ENCODE measurements at places on chromosomes 4 and X.

DNA sequence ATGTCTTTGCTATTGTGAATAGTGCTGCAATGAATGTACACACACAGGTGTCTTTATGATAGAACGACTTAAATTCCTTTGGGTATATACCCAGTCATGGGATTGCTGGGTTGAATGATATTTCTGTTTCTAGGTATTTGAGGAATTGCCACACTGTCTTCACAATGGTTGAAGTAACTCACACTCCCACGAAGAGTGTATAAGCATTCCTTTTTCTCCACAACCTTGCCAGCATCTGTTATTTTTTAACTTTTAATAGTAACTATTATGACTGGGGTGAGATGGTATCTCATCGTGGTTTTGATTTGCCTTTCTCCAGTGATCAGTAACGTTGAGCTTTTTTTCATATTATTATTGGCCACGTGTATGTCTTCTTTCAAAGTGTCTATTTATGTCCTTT, 17.6 kb upstream of the DCUN1D4 start:
- no peak for DNase-seq

DNA sequence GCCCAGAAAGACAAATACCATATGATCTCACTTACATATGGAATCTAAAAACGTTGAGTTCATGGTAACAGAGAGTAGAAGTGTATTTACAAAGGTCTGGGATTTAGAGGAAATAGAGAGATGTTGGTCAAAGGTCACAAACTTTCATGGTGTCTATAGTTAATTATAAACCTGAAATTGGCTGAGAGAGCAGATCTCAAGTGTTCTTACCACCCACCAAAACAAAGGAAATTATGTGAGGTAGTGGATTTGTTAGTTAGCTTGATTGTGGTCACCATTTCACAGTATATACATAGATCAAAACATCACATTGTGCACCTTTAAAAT, 186.8 kb downstream of the NWD2 start:
- DNase-seq, result no peak

- no peak for DNase-seq
These were observed 17.1 kb upstream of the ARHGAP10 start for GRCh38 chr4:147714575-147715401.

- DNase-seq, result no peak
These were observed 36.4 kb upstream of the MAMLD1 start for GRCh38 chrX:150326541-150327247.

GRCh38 chrX:44042751-44043150, 69.6 kb upstream of the NDP start:
- DNase-seq, result no peak

DNA sequence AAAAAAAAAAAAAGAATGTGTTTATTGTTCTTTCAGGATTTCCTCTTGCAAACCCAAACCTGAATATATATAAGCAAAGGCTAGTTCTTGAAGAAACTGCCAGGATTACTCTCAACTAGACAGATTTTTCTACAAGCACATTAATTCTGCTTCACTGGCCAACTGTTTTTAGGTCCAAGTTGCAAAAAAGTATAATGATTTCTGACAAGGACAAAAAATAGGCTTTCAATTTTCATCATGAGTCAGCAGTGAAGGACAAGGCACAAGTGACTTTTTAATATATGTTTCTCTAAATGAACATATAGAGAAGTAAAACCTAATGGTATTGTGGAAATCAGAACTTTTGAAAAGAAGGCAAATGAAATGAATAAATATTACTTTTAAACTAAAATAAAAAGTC, 73.7 kb downstream of the ELOVL6 start:
- DNase-seq, result no peak

DNA sequence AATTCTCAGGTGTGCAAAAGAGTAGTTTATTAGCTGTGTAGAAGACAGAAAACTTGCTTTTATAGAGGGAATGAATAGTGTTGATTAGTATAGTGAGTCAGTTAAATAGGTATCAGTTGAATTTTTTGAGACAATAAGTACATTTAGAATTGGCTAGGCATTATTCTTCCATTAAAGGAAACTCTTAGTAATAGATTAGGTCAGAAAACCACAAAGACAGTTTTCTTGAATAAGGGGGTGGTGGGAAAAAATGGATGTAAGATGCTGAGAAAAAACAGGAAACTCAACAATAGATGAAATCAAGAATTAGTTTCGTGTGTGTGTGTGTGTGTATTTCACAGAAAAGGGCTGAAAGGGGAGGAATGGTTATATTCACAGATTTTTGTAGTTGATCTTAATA, 16.8 kb downstream of the CD38 start:
- no peak for DNase-seq

- no peak for DNase-seq
These were observed 20.6 kb downstream of the SLC39A8 start for GRCh38 chr4:102324730-102325129.

- DNase-seq, result no peak
These were observed 583.5 kb upstream of the FAT1 start for GRCh38 chr4:187307131-187307530.

GRCh38 chrX:152936306-152936705, 38.4 kb downstream of the ZNF185 start:
- no peak for DNase-seq

- DNase-seq, result no peak
These were observed 84.8 kb downstream of the ANOS1 start for GRCh38 chrX:8647176-8647575.

DNA sequence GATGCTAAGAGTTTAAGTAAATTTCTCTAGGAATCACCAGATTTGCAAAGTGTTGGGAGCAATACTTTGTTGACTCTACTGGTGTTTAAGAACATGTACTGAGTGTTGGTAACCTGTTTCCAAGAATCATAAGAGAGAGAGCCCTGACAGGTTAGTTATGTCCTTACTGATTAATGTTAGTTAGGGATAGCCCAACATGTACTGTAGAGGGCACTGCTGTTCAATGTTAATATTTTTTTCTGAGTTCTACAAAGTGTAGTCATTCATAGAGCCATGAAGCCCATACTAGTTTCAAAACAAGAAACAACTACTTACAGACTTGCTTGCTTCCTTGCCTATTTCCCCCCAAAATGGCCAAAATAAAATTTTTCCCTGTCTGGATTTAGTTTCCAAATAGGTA, 11.9 kb downstream of the TMPRSS11D start:
- no peak for DNase-seq

GRCh38 chr4:35938936-35939335, 305.4 kb downstream of the ARAP2 start:
- DNase-seq, result no peak

- DNase-seq, result peak; percentile 89
These were observed 175.5 kb downstream of the DHRSX start for GRCh38 chrX:2325076-2325784.

GRCh38 chr4:89357340-89357739, 49.7 kb upstream of the GPRIN3 start:
- no peak for DNase-seq

- no peak for DNase-seq
These were observed 24.4 kb downstream of the UCHL1 start for GRCh38 chr4:41281038-41281634.

DNA sequence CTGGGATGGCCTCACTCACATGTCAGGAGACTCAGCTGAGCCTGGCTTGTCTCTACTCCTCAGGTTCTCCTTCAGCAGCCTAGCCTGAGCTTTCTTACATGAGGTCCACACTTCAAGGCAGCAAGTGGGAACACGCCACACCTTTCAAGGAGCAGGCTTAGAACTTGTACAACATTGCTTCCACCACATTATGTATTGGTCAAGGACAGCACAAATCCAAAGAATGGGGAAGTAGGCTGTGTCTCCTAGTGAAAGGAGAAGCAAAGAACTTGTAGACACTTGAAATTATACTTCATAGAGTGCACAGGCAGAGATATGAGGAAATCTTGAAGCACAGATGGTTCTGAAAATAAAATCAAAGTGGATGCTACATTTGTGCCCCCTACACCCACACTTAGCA, 120.9 kb upstream of the NOCT start:
- DNase-seq, result no peak

DNA sequence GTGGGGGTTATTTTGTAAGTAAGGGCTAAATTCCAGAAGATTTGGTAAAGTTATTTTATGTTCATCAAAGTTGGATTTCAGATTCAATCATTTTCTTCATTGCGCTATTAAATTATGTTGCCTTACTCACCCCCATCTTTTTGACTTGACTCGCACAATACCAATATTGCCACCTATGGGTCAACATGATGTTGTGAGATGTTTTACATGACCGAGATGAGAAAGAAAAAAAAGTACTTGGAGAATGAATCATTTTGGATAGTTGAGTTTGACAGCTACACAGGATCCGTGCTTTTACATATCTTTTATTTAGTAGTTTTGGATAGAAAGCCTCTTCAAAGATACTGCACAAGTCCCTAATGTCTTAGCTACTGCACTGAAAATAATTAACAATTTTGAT, 224.2 kb upstream of the EMCN start:
- DNase-seq, result no peak

- no peak for DNase-seq
These were observed 1.0 kb upstream of the UGT8 start for GRCh38 chr4:114597410-114598115.

GRCh38 chrX:47802589-47802988, 34.1 kb upstream of the ZNF81 start:
- no peak for DNase-seq

DNA sequence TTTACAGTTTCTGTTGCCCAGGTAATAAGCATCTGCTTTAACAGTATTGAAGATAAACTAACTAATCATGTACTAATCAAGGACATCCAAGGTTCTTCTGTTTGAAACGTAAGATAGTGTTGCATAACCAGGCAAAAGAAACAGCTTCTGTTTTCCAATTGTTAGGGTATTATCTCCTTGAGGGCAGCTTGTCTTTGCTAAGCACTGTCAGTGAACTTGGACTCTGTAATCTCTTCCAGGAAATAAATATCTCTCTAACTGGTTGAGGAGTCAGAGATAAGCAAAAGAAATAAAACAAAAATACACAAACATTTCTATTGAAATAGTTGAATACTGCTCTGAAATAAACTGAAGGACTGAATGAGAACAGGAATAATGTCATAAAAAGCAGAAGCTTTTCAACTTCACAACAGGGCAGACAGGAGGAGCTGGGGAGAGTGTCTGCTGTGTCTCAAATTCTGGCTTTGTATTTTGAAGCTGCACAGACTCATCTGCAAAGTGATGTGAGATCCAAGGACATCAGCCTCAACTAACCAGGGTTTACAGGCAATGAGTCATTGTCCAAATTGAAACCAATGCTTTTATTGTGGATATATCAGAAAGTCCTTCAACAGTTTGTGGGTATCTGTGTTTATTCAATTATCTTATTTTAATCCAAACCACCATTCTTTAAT, 1253.0 kb upstream of the PCDH7 start:
- no peak for DNase-seq

DNA sequence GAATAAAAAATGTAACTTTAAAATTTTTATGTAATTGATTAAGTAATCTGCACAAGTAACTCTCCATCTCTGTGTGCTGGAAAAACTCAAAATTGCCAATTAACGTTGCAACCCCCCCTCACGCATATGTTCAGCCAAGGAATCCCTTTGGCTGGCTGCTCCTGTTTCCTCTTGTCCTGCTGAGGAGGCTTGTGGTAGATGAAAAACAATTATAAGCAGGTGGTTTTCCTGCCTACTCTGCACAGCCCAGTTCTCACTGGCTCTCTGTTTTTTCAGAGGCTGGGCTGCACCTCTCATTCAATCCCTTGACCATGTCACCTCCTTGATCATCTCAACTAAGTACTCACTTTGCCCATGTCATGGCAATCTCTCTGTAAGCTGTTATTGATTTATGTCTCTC, 1068.4 kb downstream of the ARAP2 start:
- no peak for DNase-seq

DNA sequence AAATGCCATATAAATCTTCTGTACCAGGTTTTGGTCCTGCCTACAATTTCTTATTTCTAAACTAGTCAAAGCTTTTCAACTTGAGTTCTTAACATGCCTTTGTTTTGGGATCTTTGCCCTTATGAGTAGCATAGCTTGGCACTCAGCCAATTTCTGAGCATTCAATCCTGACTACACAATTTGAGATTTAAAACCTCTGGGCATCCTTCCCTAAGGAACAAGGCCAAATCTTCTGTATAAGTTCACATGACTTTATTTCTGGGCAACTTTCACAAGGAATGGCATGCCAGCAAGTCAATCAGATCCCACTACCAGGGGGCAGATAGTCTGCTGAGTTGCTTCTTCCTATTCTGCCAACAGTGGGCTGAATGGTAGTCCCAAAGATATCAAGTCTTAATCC, 254.2 kb downstream of the ADAMTS3 start:
- DNase-seq, result no peak

DNA sequence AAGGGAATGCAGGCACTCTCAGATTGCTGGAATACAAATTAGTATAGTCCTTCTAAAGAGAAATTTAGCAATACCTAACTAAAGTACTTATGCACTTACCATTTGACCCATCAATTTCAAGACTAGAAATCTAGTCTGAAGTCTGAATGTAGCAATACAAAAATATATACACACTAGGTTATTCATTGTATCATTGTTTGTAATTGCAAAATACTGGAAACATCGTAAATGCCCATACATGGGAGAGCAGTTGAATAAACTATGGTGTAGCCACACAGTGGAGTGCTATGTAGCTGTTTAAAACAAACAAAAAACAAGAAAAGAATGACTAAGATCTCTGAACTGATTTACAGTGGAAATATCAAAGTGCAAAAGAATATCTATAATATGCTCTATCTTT, 346.4 kb downstream of the ZNF674 start:
- DNase-seq, result no peak

GRCh38 chr4:5191831-5192230, 140.6 kb downstream of the STK32B start:
- DNase-seq, result no peak

DNA sequence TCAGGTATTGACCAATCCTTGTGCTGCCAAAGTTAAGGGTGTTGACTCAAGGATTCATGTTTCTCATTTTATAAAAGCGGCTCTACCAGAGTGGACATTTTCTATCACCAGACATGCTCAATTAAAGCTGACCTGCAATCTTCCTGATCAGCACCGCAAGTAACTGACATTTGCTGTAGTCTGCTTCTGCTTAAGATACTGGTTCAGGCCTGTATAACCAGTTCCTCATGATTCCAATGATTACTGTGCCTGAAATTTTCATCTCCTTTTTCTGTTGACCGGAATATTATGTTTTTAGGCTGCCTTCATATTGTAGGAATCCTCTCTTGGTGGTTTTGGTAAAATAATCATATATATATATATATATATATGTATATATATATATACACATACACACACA, 160.2 kb upstream of the SPIN4 start:
- no peak for DNase-seq

DNA sequence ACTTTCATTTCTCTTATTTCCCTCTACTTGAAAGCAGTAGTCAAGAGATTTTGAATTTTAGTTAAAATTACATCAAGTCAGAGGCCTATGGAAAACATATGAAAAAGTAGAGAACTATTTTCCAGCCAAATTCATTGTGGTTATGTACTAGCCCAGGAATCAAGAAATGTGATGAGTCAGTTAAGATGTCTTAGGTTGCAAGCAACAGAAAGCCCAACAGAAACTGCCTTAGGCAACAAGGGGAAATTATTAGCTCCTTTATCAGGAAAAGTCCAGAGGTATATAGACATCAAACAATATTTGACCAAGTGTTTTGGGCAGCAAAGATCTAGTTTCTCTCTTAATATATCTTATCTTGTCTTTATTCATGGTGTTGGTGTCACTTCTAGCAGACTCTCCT, 37.8 kb upstream of the FRMD7 start:
- no peak for DNase-seq
